Activated CD4-positive, alpha-beta memory T cell treated with anti-CD3 and anti-CD28 coated beads, Interleukin-2, amount 10 ng/mL, durations not matched to agents 7 days and 5 days (primary cell): ENCODE measurements at places on chromosomes 12 and 14.

- no peak for DNase-seq
Observed at GRCh38 chr14:34983786-34984185, 994 bp downstream of the SRP54 start.

DNA sequence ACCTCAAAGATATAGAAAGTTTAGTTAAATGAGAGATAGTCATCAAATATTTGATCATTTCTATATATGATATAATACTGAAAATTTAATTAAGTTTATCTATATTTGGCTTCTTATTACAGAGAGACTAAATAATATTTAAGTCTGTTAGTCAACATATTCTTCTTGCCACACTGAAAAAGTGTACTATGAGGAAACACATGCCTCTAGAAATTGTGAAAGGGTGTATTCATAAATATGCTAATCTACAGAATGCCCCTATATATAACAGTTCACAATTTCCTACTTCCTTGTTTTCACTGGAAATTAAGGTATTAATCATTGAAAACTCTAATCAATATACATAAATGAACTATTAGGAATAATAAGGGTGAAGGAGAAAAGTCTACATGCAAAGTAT, 31.4 kb upstream of the ETV6 start:
- DNase-seq = no peak

DNA sequence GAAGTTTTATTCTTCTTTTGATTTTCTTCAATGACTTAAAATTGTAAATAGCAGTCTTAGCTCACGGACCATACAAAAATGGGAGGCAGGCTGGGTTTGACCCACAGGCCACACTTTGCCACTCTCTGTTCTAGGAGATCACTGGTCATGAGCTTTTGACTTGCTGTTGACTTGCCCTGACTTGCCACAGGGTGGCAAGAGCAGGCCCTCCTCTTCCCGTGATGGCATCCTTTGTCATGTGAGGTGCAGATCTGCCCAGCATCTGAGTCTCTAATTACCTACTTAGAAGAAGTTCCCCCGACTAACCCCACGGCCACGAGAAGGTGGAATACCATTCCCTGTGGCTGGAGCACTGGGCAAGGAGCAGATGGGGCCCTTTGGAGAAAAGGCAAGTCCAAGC, 81.0 kb upstream of the SCAF11 start:
- DNase-seq = no peak

DNA sequence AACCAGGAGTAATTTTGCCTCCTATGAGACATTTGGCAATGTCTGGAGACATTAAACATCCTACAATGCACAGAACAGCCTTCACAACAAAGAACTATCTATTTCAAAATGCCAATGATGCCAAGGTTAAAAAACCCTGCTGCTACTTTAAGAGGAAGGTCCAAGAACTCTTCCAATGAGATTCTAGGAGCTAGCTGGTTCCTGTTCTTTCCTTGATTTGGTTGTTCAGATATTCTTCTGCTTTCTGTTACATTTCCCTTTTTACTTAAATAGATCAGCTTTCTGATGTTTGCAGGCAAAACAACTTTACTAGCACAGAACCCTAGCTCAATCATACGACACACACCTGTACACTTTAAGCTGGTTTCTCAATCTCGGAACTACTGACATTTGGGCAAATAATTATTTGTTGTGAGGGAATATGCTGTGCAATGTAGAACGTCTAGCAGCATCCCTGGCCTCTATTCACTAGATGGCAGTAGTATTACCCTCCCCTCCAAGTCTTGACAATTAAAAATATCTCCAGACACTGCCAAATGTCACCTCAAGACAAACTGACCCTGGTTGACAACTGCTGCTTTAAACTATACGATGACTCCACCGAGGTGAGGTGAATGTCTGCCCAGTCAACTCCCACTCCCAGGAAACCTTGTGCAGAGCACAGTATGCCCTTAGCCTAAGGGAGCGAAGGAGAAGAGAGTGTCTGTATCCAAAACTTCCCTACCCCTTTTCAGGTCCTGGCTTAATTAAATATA, 4.4 kb downstream of the BLTP3B start:
- no peak for DNase-seq

GRCh38 chr14:41071351-41071750, 535.3 kb upstream of the LRFN5 start:
- no peak for DNase-seq

DNA sequence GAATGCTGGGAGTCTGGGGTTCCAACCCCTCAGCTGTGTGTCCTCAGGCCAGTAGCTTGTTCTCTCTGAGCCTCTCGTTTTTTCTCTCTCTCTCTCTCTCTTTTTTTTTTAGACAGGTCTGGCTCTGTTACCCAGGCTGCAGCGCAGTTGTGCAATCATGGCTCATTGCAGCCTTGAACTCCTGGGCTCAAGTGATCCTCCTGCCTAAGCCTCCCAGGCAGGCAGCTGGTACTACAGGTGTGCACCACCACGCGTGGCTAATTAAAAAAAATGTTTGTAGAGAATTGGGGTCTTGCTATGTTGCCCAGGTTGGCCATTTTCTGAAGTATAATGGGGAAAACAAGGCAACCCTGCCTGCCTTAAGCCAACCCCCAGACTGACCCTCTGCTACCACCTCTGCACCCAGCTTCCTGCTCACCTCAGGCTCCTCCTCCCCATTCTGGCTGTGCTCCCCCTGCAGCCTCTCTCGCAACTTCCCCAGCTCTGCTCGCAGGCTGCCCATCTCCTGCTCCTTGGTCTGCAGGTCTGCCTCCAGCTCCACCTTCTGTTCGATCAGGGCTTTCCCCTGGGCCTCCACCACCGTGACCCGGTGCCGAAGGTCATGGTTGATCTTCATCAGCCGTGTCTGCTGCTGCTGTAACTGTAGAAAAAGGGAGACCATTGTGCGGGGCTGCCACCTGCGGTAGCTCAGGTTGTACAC, 35.2 kb downstream of the RILPL1 start:
- no peak for DNase-seq

DNA sequence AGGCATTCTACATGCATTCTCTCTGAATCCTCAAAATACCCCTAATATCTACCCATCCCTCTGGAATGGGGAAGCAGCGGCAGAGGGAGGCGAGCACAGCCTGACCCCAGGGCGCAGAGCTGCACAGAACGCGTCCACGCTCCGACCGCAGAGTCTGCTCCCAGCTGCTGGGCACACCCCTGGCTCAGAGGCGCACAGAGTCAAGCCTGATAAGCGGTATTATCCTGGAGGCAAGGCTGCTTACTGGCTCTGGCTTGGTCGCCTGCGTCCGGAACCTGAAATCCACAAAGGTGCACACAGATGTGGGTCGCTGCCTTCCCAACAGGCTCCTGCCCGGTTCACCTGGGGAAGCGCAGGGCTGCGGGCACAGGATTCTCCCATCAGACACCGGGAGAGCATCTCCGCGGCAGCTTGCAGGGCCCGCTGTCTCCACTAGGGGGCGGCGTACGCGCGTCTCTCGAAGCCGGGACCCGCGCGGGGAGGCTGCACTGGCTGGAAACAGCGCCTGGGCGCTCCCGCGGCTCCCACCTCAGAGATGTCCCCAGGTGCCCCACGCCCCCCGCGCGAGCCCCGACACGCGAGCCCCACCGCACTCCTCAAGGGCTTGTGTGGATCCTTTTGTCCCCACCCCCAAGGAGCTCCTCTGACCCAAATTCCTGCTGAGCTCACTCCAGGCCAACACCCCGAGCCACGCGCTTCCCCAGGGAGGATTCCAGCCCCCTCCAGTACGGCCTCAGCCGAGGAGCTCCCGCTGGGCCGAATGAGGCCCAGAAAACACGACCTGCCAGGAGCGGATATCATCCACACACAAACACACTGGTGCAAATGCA, 120.1 kb upstream of the FZD10 start:
- no peak for DNase-seq

- no peak for DNase-seq
Observed at GRCh38 chr12:26451763-26452162, 256.4 kb downstream of the SSPN start.

DNA sequence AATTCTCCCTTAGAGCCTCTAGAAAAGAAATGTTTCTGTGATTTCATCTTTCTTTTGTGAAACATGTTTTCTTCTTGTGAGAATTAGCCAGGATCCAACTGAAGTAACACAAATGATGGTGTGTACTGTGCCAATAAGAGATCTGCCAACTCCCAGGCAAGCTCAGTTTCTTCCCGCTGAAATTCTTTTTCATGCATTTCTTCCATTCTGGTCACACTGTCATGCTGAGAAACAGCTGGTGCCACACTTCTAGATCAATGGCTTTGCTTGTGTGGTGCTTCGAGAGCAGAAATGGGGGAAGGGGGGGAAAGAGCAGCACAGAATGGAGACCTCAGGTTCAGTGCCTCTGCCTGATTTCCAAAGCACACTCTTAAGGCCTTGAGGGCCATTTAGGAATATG, 41.4 kb upstream of the FGF6 start:
- no peak for DNase-seq

DNA sequence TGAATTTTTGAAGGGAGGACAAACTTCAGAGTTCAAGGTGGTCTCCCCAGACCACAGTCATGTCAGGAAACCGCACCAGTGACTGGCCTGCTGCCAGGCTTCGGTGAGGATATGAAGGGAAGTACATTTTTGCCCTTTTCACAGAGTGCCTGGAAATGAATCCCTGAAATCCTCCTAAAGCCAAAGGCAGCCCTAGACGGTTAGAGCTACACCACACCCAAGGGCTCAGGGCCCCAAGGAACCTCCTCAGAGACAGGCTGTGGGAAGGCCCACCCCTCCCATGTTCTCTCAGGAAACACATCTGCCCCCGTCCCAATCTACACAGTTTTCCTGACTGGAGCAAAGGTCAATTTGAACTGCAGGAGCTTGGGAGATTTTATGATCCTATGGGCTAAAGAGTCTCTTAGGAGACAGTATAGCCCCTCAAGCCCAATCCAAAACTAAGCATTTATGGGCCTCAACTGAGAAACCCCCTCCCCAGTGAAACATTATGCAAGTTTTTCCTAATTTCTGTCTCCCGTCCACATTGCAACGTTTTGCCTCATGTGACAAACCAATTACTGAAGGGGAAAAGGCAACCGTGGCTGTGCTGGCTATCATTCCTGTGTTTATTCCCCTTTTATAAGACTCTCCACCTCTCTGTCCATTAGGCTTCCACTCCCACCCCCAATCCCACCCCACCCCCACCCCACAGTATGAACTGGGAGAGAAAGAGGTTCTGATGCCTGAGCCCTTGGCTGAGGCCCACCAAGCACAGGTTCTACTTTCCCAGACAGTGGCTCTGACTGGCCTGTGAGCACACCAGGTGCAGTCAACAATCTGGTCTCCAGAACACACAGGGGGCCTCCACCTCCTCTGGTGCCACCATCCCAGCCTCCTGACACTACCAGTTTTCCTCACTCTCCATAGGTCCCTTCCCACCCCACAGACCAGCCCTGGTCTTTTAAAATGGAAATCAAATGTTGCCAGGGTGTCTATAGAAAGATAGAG, 9.6 kb upstream of the RNASE1 start:
- no peak for DNase-seq

- no peak for DNase-seq
Observed at GRCh38 chr12:39816671-39817185, 197.1 kb upstream of the ABCD2 start.

- DNase-seq = no peak
Observed at GRCh38 chr12:122310626-122311333, 44.5 kb upstream of the VPS33A start.

DNA sequence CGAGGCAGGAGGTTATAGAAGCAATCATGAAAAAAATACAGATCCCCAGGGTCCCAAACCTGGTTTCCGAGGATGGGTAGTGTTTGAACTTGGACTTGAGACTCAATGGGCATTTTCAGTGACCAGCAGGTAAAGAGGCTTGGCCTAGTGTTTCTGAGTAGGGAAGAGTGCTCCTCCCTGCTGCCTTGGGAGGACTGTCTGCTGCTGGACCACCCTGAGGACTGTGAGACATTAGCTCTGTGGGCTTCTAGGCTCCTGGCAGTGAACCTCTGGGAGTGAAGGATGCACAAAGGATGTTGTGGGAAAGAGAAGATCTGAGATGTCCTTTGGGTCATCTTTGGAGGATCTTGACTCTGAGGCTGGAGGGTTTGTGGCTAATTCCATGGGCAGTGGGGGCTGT, 30.5 kb downstream of the ANKRD9 start:
- no peak for DNase-seq

DNA sequence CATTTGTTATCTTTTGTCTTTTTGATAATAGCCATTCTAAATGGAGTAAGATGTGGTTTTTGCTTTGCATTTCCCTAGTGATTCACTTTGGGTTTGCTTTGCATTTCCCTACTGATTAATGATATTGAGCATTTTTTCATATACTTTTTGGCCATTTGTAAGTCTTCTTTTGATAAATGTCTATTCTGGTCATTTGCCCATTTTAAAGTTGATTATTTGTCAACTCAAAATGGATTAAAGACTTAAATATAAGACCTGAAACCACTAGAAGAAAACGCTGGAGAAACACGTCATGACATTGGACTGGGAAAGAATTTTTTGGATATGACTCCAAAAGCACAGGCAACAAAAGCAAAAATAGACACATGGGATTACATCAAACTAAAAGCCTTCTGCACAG, 148.0 kb downstream of the APAF1 start:
- DNase-seq = no peak

- DNase-seq = no peak
Observed at GRCh38 chr14:50605766-50606165, 45.8 kb downstream of the ATL1 start.

DNA sequence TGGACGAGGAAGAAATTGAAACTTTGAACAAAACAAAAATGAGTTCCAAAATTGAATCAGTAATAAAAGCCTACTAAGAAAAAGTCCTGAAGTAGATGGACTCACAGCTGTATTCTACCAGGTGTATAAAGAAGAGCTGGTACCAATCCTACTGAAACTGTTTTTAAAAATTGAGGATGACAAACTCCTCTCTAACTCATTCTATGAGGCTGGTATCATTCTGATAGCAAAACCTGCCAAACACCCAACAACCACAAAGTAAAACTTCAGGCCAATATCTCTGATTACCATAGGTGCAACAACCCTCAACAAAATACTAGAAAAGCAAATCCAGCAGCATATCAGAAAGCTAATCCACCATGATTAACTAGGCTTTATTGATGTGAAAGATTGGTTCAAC, 33.9 kb upstream of the LDHB start:
- no peak for DNase-seq

GRCh38 chr14:65104791-65105190, 2.5 kb upstream of the MAX start:
- DNase-seq = no peak

DNA sequence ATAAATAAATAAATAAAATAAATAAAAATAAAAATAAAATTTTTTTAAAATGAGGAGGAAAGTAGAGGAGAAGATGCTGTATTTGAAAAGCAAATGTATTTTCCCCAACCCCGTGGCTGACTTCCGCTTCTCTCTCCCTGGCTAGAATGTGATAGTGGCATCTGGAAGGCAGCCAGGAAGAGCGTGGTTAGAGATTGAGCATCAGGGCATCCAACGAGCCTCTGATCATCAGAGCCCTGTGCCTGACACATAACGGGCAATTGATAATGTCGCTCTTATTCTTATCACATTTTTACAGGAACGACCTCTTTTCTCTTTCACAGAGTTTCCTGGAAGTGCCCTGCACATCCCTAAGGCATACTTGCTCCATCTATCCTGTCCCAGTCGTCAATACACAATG, 496.9 kb upstream of the TMEM132C start:
- DNase-seq = no peak

GRCh38 chr14:34356264-34356654, 105.8 kb downstream of the SPTSSA start:
- no peak for DNase-seq

GRCh38 chr12:131097202-131098177, 143.8 kb downstream of the ADGRD1 start:
- no peak for DNase-seq

GRCh38 chr14:77372304-77372841, 4.5 kb downstream of the TMED8 start:
- no peak for DNase-seq

GRCh38 chr12:97283297-97283696, 179.3 kb upstream of the RMST start:
- no peak for DNase-seq
